ENCODE measurements at places on chromosomes 5 and 9.

DNA sequence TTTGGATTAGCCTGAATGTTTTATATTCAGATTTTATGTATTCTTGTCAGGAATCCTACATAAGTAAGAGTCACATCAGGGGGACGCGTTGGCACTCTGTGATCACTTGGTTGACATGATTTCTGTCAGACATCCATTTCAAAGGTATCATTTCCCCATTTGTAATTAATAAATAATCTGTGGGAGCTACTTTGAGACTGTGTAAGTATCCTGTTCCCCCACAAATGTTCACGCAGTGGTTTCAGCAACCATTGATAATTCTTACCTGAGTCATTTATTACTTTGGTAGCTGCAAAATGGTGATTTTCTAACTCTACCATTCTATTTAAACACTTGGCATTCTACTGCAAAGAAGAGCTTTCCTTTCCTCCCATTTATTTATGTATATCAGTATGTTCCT lies 56.9 kb upstream of the TBC1D2 start:
- no peaks in the 10 kb centered on the region for H3K4me1 ChIP-seq
- no peak overlapping the region for H3K4me3 ChIP-seq
- no peak overlapping the region for H3K27ac ChIP-seq
- no peaks in the 10 kb centered on the region for H3K36me3 ChIP-seq
- H3K27me3 ChIP-seq = no peaks in the 10 kb centered on the region
- no peak for DNase-seq

DNA sequence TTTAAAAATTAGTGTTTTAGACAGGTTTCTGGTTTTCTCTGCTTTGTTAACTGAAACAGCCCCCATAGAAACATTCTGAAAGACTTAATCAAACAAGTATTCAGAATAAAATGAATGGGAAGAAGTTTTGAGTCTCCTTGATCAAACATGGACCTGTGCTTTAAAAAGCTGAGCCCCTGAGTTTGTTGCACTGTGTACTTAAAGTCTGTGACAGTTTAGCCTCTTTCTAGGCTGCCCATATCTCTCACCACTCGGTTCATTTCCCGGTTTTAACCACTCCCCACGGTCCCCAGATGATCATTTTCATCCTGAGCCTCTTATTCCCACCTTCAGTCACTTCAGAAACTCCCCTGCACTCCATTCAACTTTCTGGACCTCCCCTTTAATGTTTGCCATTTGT lies 215.9 kb upstream of the DMRT1 start:
- DNase-seq = no peak
- no peaks in the 10 kb centered on the region for H3K36me3 ChIP-seq
- peaks cover 13% of the 10 kb centered on the region for H3K4me1 ChIP-seq
- H3K27me3 ChIP-seq = no peaks in the 10 kb centered on the region
- H3K27ac ChIP-seq = no peak overlapping the region

GRCh38 chr5:80220245-80220897 lies 35.5 kb downstream of the SERINC5 start:
- H3K27me3 ChIP-seq = no peaks in the 10 kb centered on the region
- peak overlapping the region; percentile 20 for H3K27ac ChIP-seq
- DNase-seq = no peak
- no peaks in the 10 kb centered on the region for H3K36me3 ChIP-seq
- no peak overlapping the region for H3K4me3 ChIP-seq

- no peaks in the 10 kb centered on the region for H3K36me3 ChIP-seq
- H3K4me3 ChIP-seq = no peak overlapping the region
- no peak overlapping the region for H3K27ac ChIP-seq
- H3K4me1 ChIP-seq = no peaks in the 10 kb centered on the region
Measured at GRCh38 chr5:39584927-39585326, 160.1 kb upstream of the DAB2 start.

DNA sequence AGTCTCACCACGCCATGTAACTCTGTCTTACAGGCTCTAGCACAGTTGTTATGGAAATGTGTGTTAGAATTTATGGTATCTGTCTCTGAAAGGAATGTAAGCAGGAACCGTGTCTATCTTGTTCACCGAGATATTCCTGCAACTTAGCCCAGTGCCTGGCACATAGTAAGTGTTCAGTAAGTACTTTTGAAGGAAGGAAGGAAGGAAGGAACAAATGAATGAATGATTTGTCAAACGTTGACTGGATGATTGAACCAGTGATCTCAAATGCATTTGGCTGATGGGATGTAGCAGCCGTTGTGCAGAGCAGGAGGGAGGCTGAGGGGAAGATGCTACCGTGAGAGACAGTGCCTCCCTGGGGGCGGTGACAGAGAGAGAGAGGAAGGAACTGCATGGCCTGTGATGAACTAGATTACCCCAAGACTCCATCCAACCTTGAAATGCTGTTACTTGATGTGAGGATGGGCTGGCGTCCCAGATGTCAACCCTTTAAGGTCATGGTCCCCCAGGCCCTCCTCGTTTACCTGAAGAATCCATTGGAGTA lies 47.5 kb upstream of the PPARGC1B start:
- H3K4me3 ChIP-seq = no peak overlapping the region
- H3K27me3 ChIP-seq = peaks cover 4% of the 10 kb centered on the region
- no peak for DNase-seq
- no peaks in the 10 kb centered on the region for H3K4me1 ChIP-seq
- H3K36me3 ChIP-seq = no peaks in the 10 kb centered on the region
- H3K27ac ChIP-seq = no peak overlapping the region

- peaks cover 9% of the 10 kb centered on the region for H3K36me3 ChIP-seq
- no peaks in the 10 kb centered on the region for H3K27me3 ChIP-seq
- H3K4me3 ChIP-seq = no peak overlapping the region
- no peak overlapping the region for H3K27ac ChIP-seq
- DNase-seq = no peak
- H3K4me1 ChIP-seq = peaks cover 3% of the 10 kb centered on the region
Measured at GRCh38 chr5:138506370-138507306, 36.4 kb downstream of the ETF1 start.

GRCh38 chr9:134642385-134643181 lies 980 bp downstream of the COL5A1 start:
- H3K4me3 ChIP-seq = peak overlapping the region; percentile 73
- no peak overlapping the region for H3K27ac ChIP-seq
- peak; percentile 73 for DNase-seq
- no peaks in the 10 kb centered on the region for H3K36me3 ChIP-seq
- H3K27me3 ChIP-seq = peaks cover 23% of the 10 kb centered on the region
- peaks cover 22% of the 10 kb centered on the region for H3K4me1 ChIP-seq

DNA sequence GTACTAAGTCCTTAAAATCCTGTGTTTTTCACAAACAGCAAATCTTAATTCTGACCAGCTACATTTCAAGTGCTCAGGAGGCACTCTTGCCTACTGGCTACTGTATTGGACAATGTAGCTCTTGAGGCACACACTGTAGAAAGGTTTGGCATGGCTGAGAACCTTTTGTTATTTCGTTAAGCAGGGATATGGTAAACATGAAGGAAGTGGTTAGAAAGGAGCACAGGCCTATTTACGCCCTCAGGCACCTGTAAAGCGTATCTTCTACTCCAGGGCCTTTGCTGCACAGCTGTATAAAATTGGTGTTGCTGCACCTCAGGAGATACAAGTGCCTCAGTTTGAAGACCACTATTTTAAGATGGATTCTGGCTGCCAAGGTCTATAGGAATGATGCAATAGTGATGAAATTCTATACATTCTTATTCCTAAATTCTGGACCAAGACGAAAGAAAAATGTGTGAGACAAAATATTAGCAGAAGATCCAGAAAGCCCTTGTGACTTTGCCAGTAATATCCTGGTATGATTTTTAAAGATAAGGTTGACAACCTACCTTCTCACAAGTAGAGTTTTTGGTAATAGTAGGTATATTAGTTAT lies 9.3 kb upstream of the OTULIN start:
- H3K36me3 ChIP-seq = no peaks in the 10 kb centered on the region
- no peaks in the 10 kb centered on the region for H3K4me1 ChIP-seq
- no peak for DNase-seq

DNA sequence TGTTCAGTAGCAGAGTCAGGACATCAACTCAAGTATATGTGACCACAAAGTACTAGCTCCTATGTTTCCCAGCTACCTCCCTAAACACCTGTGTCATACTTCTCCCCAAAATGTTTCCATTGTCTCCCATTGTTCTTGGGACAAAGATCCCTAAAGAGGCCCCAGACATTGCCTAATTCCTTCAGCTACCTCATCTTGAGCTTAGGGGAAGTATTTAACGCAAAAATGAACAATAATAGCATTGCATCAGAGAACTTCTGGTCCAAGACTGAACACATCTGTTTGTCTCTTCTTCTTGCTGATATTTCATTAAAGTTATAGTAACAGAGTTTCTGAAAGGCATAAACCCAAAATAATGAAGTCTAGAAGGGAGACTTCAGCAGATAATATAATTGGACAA lies 430.8 kb downstream of the MTRR start:
- no peaks in the 10 kb centered on the region for H3K4me1 ChIP-seq
- no peaks in the 10 kb centered on the region for H3K27me3 ChIP-seq
- no peak for DNase-seq
- no peak overlapping the region for H3K4me3 ChIP-seq
- H3K27ac ChIP-seq = no peak overlapping the region

GRCh38 chr5:141605523-141606277 lies 13.1 kb downstream of the DIAPH1 start:
- no peak for DNase-seq
- peaks cover 4% of the 10 kb centered on the region for H3K4me1 ChIP-seq
- H3K36me3 ChIP-seq = no peaks in the 10 kb centered on the region

DNA sequence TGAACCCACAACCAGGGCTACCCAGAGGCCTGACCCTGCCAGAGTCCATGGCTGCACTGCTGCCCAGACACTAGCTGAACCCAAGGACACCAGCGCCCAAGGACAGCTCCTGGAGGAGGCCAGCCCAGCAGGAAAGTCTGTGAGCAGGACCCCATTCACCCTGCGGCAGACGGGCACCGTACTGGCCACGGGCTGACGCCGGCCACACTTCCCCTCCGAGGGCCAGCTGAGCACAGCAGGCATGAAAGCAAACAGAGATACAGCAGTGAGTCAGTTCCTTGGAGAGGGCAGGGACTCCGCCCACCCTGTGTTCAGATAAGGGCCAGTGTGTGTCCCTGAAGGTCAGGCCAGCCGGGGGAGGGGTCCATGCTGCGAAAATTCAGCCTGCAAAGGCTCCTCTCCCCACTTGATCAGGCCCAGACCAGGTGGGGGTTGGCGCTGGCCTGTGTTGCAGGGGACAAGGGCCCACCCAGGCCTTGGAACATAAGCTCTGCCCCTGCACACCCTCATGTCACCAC lies 3.2 kb downstream of the RNF208 start:
- no peak for DNase-seq
- no peak overlapping the region for H3K27ac ChIP-seq
- peaks cover 25% of the 10 kb centered on the region for H3K27me3 ChIP-seq
- H3K36me3 ChIP-seq = no peaks in the 10 kb centered on the region
- H3K4me1 ChIP-seq = peaks cover 13% of the 10 kb centered on the region

DNA sequence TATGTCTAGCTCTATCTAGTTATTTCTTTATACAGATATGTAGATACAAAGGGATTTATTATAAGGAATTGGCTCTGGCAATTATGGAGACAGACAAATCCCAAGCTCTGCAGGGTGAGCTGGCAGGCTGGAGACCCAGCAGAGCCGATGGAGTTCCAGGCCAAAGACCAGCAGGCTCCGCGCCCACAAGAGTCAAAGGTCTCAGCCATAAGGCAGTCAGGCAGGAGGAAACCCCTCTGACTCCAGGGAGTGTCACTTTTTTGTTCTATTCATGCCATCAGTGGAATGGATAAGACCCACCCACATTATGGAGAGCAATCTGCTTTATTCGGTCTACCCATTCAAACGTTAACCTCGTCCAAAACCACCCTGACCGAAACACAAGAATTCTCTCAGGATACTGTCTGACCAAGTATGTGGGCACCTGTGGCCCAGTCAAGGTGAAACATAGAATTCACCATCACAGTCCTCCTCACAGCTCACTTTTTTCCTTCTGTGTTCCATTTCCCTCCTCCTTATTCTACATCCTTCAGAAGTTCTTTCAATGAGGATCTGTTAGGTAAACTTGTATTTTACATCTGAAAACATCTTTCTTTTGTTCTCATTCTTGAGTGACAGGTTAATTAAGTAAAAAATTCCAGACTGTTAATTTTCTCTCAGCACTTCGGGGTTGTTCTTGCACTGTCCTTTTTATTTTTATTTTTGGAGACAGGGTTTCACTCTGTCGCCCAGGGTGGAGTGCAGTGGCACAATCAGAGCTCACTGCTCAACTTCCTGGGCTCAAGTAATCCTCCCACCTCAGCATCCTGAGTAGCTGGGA lies 21.2 kb downstream of the RNF130 start:
- no peak overlapping the region for H3K4me3 ChIP-seq
- no peak for DNase-seq
- H3K36me3 ChIP-seq = peaks cover 7% of the 10 kb centered on the region
- no peak overlapping the region for H3K27ac ChIP-seq
- H3K27me3 ChIP-seq = no peaks in the 10 kb centered on the region
- H3K4me1 ChIP-seq = peaks cover 49% of the 10 kb centered on the region

- no peaks in the 10 kb centered on the region for H3K36me3 ChIP-seq
- H3K27ac ChIP-seq = no peak overlapping the region
- H3K4me3 ChIP-seq = no peak overlapping the region
- H3K4me1 ChIP-seq = peaks cover 3% of the 10 kb centered on the region
- no peak for DNase-seq
Measured at GRCh38 chr5:110371725-110372041, 354.8 kb downstream of the TMEM232 start.

GRCh38 chr5:36934740-36935356 lies 58.3 kb downstream of the NIPBL start:
- DNase-seq = no peak
- H3K27me3 ChIP-seq = no peaks in the 10 kb centered on the region
- H3K4me1 ChIP-seq = peaks cover 14% of the 10 kb centered on the region
- H3K36me3 ChIP-seq = no peaks in the 10 kb centered on the region
- H3K4me3 ChIP-seq = no peak overlapping the region

- H3K36me3 ChIP-seq = no peaks in the 10 kb centered on the region
- H3K27me3 ChIP-seq = no peaks in the 10 kb centered on the region
- no peak overlapping the region for H3K4me3 ChIP-seq
- peaks cover 17% of the 10 kb centered on the region for H3K4me1 ChIP-seq
- no peak overlapping the region for H3K27ac ChIP-seq
Measured at GRCh38 chr9:84838879-84839278, 169.3 kb downstream of the NTRK2 start.

- DNase-seq = no peak
- H3K4me3 ChIP-seq = no peak overlapping the region
- no peaks in the 10 kb centered on the region for H3K4me1 ChIP-seq
- H3K27ac ChIP-seq = no peak overlapping the region
- H3K36me3 ChIP-seq = no peaks in the 10 kb centered on the region
Measured at GRCh38 chr5:607541-608428, 4.4 kb upstream of the CEP72 start.

- H3K36me3 ChIP-seq = no peaks in the 10 kb centered on the region
- H3K27ac ChIP-seq = no peak overlapping the region
- no peaks in the 10 kb centered on the region for H3K4me1 ChIP-seq
- DNase-seq = peak; percentile 83
- H3K27me3 ChIP-seq = no peaks in the 10 kb centered on the region
Measured at GRCh38 chr5:42583322-42583721, 160.1 kb downstream of the GHR start.

DNA sequence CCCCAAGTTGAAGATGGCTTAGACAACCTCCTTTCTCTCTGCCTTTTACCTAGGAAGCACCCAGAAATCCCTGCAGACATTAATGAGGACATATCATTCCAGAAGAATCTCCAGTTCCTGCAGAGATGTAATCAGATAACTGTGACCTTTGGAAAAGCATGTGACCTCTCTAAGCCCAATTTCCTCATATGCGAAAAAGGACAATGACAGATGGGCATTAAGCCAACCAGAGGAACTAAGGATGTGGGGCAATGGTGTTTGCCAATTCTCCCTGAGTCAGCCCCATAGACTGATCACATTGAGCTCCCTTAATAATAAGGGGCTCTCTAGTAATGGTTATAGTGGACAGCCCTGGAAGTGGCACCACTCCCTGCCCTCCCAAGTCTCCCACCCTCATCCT lies 10.1 kb upstream of the FOXI1 start:
- H3K27ac ChIP-seq = no peak overlapping the region
- H3K36me3 ChIP-seq = no peaks in the 10 kb centered on the region
- no peak for DNase-seq
- no peak overlapping the region for H3K4me3 ChIP-seq
- H3K4me1 ChIP-seq = peaks cover 14% of the 10 kb centered on the region

Data from neural progenitor cell (in vitro differentiated cells).